Ammon's horn (tissue), 1 donor: ENCODE measurements at places on chromosomes 6 and 20.

GRCh38 chr6:56420296-56420695 is 172.9 kb upstream of the COL21A1 start:
- no peak for DNase-seq

DNA sequence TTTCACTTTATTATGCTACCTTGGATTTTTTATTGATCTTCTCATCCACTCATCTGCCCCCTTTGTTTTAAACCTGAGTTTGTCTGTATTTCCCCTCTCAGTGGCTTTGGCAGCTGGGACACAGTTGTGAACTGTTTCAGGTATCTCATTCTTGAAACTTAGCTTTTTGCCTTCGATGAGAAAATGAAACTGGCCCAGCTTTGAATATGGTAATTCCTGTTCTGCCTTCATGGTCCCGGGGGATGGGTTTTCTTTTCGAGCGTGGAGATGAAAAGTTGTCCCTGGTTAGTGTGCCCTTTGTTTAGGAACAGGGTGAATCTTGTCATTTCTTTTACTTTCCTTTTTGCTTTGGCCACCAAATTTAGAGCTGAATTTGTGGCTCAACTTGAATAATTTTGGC is 25.6 kb downstream of the DHX35 start:
- no peak for DNase-seq

GRCh38 chr6:52577022-52577777 is at the start of gene TRAM2:
TSS of gene TRAM2 (minus strand) at chr6:52577060. CDS start at chr6:52576915, 145 bp downstream.
- peak; percentile 74 for DNase-seq

DNA sequence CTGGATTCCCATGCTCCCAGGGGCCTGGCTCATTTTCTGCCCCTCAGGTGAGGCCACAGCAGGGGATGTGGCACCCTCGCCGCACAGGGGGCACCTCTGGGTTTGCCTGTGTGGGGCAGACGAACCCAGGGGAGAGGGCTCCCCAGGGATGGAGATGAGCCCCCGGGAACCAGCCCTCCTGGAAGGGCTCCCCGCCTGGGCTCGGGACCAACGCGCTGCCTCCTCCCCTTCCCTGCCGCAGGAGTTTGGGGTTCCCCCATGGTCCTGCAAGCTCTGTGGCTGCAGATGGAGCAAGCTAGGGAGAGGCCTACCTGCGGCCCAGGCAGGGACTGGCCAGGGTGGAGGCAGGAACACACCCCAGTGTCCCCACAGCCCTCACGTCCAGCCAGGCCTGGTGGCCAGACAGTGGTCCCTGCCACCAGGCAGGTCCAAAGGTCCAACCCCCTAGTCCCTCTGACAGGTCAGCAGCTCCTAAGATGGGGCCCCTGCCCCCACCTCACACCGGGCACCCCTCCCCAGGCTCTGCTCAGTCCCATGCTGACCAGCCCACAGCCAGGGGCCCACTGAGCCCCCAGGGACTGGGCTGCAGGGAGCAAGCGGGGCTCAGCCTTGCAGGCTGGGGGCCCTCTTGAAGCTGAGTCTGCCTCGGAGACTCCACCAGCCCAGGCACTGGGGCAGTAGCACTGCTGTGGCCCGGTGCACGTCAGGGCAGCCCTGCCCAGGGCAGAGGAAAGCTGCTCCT is 13.7 kb downstream of the LAMA5 start:
- DNase-seq: no peak

DNA sequence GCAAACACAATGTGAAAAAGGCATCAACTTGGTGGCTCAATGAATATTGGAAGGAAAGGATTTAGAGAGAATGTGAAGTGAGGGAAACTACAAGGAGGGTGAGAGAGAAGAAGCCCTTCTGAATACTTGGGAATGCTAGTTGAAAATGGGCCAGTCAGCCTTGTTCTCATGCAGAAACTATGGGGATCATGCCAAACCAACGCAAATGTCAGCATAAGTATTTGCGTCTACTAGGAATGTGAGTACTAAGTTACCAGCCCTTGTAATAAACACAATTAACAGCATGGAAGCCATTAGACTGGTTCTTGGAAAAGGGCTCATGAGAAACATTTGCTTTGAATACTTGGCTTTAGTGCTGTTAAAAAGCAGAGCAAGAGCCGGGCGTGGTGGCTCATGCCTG is 54.9 kb upstream of the AIG1 start:
- no peak for DNase-seq

- no peak for DNase-seq
Observed at GRCh38 chr6:34645627-34646026, 50.9 kb downstream of the ILRUN start.

- no peak for DNase-seq
Observed at GRCh38 chr6:43812850-43813578, 43.0 kb downstream of the VEGFA start.

GRCh38 chr6:16712255-16712930 is 48.9 kb downstream of the ATXN1 start:
- no peak for DNase-seq

GRCh38 chr6:75221116-75221515 is 15.3 kb upstream of the COL12A1 start:
- DNase-seq: no peak

- DNase-seq: no peak
Observed at GRCh38 chr20:59103573-59103972, 60.0 kb upstream of the ZNF831 start.

DNA sequence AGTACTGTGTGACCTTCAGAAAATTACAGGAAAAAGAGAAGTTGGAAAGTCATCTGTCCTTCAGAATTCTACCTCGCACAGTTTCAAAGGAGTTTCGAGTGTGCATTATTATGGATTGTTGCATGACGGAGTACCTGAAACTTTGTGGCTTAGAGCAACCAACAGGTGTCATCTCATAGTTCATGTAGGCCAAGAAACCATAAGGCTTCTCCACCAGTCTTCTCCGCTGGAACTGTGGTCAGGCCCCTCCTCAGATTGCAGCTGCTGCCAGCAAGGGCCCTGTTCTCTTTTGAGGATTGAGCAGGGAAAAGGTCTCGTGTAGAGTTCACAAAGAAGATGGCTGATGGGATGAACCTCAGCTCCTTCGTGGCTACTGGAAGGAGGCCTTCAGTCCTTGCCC is 151.2 kb upstream of the THBS2 start:
- DNase-seq: no peak

- no peak for DNase-seq
Observed at GRCh38 chr20:31963889-31964288, 4.1 kb upstream of the XKR7 start.

- no peak for DNase-seq
Observed at GRCh38 chr6:129882510-129883023, 21.5 kb upstream of the TMEM244 start.

- DNase-seq: no peak
Observed at GRCh38 chr6:89999154-89999553, 104.9 kb downstream of the GJA10 start.

DNA sequence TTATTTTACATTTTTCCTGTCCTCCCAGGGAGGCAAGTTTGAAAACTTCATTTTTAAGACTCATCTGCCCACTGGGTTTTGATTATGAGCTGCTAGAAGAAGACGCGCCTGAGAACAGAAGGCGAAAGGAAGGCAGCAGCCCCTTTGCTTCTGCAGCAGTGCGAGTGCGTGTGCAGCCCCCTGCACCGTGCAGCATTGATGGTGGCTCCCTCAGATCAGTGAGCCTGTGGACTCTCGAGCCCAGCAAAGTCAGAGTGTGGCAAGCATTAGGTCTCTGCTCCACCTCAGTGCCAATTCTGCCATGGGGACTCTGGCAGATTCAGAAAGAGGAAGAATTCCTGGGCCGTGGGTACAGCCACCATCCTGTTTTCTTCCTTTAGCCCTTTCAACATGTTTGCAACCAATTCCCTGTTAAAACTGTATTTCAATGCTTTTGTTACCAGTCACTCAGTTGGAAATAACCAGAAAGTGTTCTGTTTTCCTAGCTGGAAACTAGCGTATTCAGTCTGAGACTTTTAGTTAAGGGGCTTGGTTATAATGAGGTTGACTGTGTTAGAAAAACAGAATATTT is 134.8 kb upstream of the OGFRL1 start:
- peak; percentile 8 for DNase-seq

DNA sequence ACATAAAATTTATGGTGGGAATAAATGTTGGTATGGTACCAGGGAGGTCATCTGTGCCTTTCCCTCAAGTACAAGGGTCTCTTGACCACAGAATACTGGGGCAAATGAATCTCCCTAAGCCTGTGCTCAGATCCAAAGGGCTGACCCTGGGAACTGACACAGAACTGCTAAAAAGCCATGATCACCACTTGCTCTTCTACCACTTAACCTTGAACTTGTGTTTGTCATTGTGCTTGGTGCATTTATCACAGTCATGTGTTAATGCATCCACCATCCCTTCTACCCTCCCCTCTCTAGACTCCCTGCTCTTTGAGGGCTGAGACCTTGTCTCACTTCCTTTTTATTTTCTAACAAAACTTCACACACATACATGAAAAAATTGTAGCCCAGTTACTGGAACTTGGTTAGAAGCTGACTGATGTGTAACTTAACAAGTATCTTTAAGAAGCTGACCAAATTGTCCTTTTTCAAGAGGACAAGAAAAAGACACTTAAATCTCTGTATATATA is 46.1 kb upstream of the PBOV1 start:
- DNase-seq: no peak

GRCh38 chr20:17967521-17968365 is 851 bp downstream of the SNX5 start:
- DNase-seq: no peak

DNA sequence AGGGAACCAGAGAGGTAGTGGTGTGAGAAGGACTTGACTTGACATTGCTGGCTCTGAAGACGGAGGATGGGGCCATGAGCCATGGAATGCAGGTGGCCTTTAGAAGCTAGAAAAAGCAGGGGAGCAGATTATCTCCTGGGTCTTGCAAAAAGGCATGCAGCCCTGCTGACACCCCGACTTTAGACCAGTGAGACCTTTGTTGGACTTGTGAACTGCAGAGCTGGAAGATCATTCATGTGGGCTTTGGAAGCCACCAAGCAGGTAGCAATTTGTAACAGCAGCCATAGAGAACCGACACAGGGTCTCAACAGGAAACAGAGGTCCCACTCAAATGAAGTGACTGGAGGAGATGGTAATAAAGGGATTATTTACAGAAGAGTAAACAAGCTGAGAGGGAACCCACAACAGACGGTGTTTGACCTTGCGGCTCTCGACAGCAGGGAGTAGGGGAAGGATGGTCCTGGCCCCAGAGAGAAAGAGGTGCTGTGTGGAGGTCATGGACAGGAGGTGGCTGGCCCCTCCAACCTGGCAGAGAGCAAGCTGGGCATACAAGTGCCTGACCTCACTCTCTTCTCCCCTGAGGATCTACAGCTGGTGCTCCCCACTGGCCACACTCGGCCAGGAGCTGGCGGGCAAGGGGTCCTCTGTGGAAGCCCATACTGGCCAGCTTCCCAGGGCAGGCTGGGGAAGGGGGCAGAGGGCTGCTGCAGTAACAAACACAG is 43.9 kb downstream of the SLC22A23 start:
- no peak for DNase-seq

DNA sequence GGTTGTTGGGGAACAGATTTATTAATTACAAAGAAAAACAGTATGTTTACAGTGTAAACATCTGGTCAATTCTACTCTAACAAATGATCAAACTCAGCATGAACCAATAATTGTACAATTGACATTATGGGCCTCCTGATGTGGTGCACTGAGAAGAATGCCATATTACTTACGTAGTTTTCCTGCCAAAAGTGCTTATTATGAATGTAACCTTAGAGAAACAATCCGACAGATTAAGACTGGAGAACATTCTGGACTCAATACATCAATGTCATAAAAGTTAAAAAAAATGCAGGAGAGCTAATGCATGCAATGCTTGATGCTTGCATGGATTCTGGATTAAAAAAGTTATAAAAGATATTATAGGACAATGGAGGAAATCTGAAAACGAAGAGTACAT is 69.0 kb downstream of the LYRM4 start:
- DNase-seq: no peak

DNA sequence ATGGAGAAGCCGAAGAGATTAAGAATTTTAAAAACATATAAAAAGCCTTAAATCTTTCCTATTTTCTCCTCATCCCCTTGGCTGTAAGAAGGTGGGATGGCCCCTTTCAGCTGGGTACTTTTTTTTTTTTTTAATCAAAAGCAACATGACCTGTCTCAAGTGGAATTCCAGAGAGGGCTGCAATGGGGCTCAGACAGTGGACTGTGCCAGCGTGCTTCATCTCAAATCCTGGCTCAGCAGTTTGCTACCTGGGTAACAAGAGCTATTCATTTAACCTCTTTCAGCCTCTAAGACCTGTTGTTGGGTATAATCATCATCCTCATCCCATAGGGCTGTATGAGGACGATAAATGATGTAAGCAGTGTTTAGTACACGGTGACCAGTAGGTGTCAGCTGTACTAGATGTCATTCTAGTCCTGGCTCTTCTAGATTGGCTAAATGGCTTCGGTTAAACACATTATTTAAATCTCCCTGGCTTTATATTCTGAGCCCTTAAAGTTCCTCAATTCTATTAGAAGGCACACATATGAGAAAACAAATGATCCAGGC is 6.9 kb upstream of the PPP1R3G start:
- no peak for DNase-seq

- no peak for DNase-seq
Observed at GRCh38 chr6:160379466-160379865, 31.3 kb downstream of the SLC22A3 start.

GRCh38 chr6:89596056-89596455 is 42.5 kb downstream of the LYRM2 start:
- DNase-seq: no peak

- DNase-seq: no peak
Observed at GRCh38 chr6:32847795-32848194, 3.9 kb upstream of the PSMB8 start.

GRCh38 chr6:137246164-137246563 is 27.0 kb upstream of the IFNGR1 start:
- no peak for DNase-seq

- DNase-seq: no peak
Observed at GRCh38 chr6:135699705-135700104, 151.8 kb upstream of the PDE7B start.

DNA sequence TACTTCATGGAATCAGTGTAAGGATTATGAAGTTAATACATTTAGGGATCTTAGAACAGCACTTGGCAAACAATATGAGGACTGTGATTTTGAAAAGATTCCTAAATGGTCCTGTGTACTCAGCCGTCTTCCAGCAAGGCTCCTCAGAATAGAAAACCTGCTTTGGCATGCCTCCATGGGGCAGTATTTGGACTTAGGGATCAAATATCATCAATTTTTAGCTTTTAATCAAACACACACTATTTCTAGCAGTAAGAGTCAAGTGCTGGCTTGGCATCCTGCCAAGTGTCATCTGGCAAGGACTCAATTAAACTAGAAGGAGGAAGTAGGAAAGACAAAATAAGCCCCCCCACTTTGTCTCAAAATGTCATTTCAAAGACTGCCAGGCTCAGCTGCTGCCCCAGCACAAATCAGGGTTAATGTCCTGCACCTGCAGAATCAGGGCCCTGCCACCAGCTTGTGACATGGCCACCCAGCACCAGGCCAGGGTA is 40.8 kb downstream of the IYD start:
- peak; percentile 45 for DNase-seq

DNA sequence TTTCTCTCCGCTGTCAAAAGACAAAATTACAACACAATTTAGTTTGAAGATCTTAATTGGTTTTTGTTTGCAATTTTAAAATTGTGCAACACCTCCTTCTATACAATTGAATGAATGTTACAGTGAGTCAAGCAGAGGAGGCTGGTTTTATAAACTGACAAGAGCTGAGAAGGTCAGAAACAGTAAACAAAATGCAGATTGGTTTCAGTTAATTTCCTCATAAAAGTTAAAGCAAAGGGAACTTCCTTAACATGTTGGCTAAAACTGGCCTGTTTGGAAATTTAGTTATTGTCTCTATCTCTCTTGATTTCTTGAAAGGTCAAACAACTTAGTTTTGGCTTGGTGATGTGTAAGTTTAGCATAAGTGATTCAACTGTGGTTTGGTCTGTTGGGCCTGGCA is 22.2 kb downstream of the KHDC1L start:
- DNase-seq: no peak
